ENCODE measurements at places on chromosomes 12 and 14.

DNA sequence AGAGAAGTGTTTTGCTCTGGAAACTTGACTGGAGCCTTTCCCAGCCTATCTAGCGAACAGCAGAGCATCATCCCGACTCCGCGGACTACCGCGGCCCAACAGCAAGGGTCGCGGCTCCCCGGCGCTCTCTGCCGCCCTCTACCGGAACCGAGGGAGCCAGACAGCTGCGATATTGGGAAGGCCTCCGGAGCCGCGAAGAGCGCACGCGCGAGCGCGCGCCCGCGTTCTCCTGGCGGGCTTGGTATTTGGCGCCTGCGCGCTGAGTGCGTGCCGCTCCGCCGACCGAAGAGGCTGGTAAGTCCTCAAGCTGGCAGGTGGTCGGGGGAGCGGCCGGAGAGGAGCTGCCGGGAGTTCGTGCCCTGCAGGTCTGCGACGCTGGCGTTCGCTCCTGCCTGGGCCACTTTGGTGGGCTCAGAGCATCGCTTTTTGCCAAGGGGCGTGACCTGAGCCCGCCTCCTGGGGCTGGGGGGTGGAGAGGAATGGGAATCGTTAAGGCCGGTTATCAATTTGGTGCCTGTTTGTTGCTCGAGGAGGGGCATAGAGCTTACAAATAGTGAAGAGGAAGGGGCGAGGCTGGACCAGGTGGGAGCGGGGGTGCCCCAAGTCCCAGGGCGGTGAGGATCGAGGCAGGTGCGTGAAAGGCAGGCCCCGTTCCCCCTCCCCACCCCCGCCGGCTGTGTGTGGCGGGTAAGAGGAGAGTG, at the start of gene TMEM106C:
TMEM106C (plus strand) TSS at position 257 of the 701 bp plus-strand sequence. CDS start 641 bp downstream, outside the sequence.
- peak; percentile 91 for DNase-seq

DNA sequence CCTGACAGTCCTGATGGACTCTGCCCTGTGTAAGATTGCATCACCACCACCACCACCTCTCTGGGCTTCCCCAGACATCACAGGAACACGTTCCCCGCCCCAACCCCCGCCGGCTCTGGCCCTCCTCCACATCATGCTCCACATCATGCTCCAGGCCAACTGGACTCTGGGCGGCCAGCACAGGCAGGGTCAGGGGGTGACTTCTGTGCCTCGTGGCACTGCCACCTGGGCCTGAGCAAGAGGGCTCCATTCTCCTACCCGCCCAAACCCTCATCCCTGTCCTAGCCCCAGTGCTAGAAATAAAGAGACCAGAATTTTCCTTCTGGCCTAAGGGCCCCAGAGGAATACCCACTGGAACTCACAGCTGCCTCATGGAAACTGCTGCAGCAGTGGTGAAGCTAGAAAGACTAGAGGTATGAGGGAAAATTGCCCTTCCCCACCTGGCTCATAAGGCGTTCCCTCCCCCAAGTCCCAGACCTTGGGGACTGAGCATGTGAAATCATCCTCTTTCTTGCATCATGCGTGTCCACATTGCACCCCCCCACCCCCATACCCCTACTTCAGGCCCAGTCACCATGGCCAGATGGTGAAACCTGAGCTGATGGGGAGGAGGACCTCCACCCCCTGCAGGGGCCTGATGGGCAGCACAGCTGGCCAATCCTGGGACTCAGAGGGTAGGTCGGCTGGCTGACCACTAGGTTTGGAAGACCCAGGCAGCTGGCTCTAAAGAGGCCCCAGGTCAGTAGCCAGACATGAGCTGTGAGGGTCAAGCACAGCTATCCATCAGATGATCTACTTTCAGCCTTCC, at the start of gene INHBE:
INHBE (plus strand) TSS at position 742 of the 808 bp plus-strand sequence. CDS start 230 bp downstream, outside the sequence.
- no peak for DNase-seq

DNA sequence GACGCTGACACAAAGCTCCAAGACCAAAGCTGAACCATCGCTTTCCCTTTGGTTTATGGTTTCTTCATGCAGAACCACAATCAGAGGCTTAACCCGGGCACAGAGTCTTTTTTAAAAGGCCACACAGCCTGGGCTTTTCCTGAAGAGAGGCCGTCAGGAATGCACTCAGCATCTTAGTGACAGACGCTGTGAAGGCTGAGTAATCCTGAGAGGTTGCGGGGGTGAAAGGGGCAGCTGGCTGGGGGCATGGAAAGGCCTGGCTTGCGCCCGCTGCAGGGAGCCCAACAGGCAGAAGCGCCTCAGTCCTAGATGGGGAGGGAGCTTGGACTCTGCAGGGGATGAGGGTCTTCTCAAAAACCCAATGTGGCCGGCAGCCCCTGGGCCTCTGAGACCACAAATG, 13.6 kb downstream of the CTDSP2 start:
- DNase-seq: no peak

GRCh38 chr14:61503167-61503801, 181.9 kb downstream of the PRKCH start:
- DNase-seq: no peak

GRCh38 chr12:106709068-106709511, 65.4 kb upstream of the RIC8B start:
- DNase-seq: no peak

DNA sequence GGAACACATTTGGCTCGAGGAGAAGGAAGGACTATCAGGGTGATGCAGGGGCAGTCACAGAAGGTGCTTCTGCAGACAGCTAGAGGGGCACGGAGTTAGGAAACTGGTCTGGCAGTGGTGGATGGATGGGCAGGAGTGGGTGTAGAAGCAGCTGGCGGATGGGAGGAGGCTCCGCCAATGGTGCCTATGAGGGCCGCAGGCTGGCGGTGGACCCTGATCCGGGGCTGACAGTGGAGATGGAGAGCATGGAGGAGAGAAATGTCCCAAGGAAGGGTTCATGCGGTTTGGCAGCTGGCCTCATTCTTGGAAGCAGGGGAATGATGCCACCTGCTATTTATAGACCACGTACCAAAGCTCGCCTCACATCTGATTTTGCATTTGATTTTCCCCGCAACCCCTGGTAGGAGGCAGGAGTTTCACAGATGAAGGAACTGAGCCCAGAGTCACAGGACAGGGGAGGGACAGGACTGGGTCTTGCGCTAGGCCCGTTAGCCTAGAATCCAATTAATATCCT, 237.1 kb downstream of the FOXN3 start:
- DNase-seq: no peak

DNA sequence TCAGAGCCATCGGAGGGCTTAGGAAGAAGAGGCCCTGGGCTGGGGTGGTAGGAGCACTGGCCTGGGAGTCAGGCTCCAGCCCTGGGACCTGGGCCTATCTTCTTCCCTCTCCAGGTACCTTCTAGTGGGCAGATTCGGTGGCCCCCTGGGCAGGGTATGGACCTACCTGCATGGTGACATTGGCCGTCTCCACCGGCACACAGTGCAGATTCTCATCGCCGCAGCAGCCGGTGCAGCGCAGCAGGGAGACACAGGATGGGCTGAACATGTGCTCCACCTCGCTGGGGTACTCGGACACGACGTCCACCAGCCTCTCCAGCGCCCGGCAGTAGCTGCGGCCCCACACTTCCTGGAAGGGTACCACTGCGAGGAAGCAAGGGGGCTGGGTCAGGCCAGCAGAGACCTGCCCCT, 6.2 kb downstream of the PGF start:
- DNase-seq: no peak

- no peak for DNase-seq
Measured at GRCh38 chr14:53183611-53184010, 30.5 kb upstream of the DDHD1 start.
